Stimulated activated CD8-positive, alpha-beta memory T cell treated with anti-CD3 and anti-CD28 coated beads, Interleukin-7, amount 100 ng/mL, for 24 hours (primary cell): ENCODE measurements at places on chromosomes 3 and 15.

DNA sequence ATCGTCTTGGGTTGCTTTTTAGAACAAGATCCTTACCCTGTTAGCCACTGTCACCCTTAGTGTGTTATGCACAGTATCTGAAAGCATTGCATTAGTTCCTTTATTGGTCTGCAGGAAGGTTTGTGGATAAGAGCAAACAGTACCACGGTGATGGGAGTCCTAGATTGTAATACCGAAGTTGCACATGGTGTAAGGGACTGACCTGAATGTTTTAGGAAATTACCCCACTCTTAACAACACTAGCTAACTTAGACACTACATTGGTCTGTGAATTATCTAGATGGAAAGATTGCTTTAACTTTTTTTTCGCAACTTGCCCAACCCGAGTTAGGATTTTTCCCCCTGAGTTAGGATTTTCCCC is 1.3 kb downstream of the STT3B start:
- no peak for DNase-seq

DNA sequence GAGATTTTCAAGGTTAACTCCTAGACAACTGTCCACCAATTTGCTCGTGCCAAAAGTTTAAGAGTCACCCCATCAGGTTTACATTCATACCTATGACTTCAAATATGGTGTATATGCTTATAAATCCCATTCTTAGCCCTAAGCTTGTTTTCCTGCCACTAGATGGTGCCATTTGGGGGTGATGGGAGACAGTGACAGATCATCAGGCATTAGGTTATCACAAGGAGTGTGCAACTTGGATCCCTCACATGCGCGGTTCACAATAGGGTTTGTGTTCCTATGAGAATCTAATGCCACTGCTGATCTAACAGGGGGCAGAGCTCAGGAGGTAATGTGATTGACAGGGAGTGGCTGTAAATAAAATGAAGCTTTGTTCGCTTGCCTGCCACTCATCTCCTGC is 182.7 kb downstream of the CNTN6 start:
- DNase-seq = no peak

GRCh38 chr3:72993391-72993790 is 3.2 kb upstream of the PPP4R2 start:
- no peak for DNase-seq

GRCh38 chr3:171277456-171278298 is 182.5 kb downstream of the TNIK start:
- no peak for DNase-seq

DNA sequence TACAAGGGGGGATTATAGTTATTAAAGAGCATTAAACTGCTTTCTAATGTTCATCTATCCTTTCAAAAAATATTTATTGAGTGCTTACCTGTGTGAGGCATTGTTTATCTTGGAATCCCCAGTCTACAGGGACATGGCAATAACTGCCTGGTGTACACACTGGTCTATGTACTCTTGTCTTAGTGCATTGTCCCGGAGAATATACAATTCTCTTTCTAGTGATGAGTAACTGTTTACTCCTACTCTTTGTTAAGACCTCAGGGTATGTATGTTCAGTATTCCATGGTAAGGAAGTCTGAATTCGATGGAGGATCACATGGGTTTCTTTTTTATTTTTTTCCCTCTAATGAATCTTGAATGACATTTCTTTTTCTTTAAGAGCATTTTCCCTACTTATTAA is 772.4 kb upstream of the NR2F2 start:
- no peak for DNase-seq

- DNase-seq = no peak
Observed at GRCh38 chr3:39804951-39805350, 4.5 kb upstream of the MYRIP start.

GRCh38 chr15:57415602-57416001 is 39.3 kb downstream of the CGNL1 start:
- no peak for DNase-seq

DNA sequence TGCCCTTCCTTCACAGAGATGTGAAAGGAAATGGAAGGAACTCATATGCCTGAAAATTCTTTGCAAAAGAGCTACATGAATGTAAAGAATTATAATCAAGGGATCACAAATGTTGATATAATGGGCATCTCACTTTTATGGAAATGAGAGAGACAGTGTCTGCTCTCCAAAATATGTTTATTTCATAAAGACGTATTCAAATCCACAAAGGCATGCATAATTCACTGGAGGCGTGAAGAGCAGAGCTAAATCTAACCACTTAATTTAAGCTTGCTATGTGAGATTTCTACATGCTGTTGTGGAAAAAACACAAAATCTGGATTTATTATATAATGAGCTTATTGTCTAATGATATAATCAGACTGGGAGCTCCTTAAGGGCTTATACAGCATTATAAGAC is 469.1 kb downstream of the RAP2B start:
- DNase-seq = no peak

GRCh38 chr15:64552281-64552948 is 92.0 kb downstream of the ZNF609 start:
- no peak for DNase-seq

- DNase-seq = peak; percentile 44
Observed at GRCh38 chr3:56988458-56989168, 71.9 kb upstream of the SPATA12 start.

GRCh38 chr3:185200639-185201038 is 47.8 kb upstream of the C3orf70 start:
- DNase-seq = no peak

GRCh38 chr3:177250151-177250550 is 52.9 kb upstream of the TBL1XR1 start:
- DNase-seq = no peak

DNA sequence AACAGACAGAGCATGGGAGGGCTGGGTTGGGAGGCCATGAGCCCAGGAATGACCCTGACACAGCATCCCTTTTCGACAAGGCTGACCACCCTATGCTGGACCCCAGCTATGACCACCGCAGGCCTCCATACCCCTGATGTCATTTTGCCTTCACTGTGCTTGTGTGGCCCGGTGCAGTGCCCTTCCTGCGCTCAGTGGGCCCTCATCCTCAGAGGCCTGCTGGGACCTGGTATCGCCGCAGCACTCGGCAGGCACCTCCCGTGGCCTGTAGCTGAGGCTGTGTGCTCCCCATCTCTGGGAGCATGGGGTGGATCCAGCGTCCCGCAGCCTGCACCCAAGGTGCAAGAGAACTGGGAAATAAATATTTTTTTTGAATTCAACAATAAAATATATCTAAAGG is 73.1 kb upstream of the MEF2A start:
- no peak for DNase-seq

DNA sequence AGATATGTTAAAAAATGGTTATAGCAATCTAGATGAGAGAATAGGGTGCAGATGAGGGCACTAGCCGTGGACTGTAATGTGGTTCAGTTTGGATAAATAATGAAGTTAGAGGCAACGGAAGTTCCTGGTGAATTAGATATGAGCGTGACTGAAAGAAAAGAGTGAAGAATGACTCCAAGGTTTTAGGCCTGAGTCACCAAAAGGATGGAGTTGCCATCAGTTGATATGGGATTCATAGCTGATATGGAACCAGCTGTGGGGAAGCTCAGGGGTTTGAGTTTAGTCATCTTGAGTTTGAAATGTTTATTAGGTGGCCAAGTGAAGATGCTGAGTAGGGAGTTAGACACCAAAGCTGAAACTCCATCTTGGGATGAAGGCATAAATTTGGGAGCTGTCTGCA is 66.2 kb downstream of the SSR3 start:
- DNase-seq = no peak

- no peak for DNase-seq
Observed at GRCh38 chr3:50653937-50654595, 20.7 kb upstream of the DOCK3 start.

- no peak for DNase-seq
Observed at GRCh38 chr15:64763021-64763420, 12.4 kb downstream of the RBPMS2 start.

GRCh38 chr15:31504462-31504839 is 177.8 kb downstream of the KLF13 start:
- DNase-seq = no peak

DNA sequence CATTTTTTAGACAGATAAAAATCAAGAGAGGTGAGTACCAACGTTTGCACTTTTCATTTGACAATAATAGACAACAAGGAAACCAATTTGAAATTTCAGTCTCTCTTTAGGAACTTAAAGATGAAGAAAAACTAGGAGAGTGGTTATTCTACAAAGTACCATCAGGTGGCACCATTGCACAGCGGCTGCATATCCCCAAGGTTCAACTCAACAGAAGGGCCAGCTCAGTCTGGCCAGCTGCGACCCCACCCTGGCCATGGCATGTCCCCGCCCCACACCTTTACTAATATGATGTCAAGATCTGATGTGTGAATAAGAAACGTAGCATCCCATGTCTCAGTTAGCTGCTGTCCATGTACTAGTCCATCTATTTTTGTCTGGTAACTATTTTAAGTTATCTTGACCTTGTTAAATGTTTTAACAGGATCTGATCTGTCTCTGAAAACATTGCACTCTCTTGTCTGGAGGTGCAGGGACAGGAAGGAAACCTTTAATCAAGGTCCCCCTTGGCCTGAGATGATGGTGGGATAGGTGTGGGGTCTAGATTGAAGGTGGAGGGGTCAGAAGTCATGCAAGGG is 35.5 kb upstream of the CGNL1 start:
- no peak for DNase-seq

- DNase-seq = no peak
Observed at GRCh38 chr15:50261981-50262380, 3.5 kb downstream of the HDC start.

GRCh38 chr3:11627612-11628011 is 16.1 kb downstream of the VGLL4 start:
- no peak for DNase-seq

- DNase-seq = no peak
Observed at GRCh38 chr3:101271728-101272127, 48.6 kb downstream of the IMPG2 start.

GRCh38 chr3:182911782-182912111 is 68.6 kb downstream of the DCUN1D1 start:
- no peak for DNase-seq

DNA sequence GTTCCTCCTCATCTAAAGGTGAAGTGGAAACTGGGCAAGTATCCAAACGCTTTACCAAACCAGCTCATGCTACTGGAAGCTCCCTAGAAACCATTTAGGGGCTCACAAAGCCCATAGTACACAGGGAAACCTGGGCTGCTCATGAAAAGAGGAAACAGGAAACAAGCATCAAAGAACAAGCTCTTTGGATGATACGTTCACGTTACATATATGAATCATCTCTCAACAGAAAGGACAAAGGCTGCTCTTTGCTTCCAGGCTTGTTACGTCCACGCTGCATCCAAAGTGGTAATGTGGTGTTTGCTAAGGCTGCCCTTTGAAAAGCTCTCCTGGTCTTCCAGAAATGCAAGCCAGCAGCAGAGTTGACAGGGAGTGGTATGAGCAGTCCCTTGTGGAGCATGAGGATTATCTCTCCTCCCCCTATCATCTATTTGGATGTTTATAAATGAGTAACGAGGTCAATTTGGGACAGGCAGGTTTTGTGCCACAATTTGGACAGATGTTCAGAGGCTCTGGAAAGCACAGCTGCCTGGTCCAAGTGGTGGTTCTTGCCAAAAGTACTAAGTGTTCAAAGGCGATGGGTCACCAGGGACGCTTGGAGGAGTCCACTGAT is 98.0 kb upstream of the RORA start:
- DNase-seq = no peak

DNA sequence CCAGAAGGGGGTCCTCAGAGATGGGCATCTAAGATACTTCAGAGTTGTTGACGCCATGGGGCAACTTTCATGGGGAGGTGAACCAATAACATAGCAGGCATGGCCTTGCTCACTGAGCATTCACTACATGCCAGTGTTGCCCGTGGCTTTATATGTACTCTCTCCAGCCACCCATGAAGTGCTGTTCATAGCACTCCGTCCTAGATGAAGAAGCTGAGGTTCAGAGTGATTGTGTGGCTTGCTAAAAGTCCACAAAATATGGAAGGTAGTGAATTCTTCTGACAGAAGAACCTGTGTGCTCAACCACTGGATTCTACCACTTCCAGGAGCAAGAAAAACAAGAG is 9.8 kb upstream of the SEMA4B start:
- DNase-seq = no peak

DNA sequence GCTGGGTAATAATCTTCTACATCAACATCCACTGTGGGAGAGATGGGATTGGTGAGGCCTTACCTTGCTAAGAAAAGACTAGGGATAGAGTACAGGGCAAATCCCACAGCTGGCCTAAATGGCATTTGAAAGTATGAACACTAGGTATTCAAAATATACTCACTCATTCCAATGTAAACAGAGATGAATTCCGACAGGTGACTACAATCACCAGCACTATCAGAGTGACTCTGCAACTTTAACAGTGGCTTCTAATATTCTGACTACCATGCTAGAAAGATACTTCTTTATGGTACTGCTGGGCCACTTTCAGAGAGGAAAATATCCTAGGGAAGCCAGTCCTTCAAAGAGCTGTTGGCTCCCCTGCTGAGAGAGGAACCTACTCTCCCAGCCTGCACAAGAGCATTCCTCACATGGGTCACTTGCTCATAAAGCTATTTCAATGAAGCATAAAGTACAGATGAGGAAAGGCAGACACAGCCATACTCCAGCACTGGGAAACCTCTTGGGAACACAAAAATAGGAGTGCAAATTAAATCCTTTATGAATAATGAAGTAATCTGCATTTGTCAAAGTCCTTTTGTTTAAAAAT is 21.5 kb upstream of the MAN2C1 start:
- DNase-seq = no peak

DNA sequence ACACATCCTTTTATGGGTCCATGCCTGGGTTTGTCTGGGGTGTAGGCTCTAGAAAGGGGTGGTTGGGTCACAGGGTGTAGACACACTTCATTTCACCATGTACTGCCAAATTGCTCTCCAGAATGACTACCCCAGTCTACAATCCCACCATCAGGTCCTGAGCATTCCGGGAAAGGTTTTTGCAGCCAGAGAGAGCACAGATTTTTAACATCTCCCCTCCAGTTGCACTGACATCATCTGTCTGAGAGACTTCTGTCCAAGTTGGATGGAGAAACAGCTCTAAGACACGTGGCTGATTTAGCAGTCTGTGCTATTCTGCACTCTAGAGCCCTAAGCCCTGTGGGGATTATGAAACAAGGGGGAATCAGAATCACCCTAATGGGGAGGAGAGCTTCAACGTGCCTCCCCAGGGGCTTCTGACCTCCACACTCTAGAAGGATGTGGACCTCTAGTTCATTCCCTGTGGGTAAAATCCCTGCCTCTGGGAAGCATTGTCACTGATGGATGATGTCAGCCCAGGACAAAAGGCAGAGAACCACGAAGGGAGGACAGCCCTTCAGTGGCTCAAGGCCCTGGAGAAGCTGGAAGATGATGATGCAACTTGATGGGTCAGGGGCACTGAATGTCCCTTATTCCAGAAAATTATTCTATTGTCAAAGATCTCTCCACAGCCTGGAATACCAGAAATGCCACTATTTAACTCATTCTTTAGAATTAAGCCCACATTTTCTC is 71.5 kb downstream of the CD200R1L start:
- no peak for DNase-seq

DNA sequence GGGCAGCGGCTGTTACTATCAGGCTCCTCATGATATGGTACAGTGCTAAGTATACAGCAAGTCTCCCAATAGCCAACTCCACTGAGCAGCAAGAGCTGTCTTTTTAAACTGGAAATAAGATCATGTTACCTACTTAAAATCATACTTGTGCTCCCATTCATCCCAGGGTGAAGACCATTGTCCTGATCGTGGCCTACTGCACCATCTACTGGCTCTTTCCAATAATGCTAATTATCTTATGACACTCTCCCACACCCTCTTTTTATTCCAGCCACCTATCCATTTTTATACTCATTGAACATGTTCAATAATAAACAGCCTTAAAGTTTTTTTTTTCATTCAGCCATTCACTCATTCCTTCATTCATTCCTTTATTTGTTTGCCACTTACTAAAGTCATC is 117.7 kb downstream of the GBE1 start:
- DNase-seq = no peak
